ENCODE measurements at places on chromosomes 3 and 15.

DNA sequence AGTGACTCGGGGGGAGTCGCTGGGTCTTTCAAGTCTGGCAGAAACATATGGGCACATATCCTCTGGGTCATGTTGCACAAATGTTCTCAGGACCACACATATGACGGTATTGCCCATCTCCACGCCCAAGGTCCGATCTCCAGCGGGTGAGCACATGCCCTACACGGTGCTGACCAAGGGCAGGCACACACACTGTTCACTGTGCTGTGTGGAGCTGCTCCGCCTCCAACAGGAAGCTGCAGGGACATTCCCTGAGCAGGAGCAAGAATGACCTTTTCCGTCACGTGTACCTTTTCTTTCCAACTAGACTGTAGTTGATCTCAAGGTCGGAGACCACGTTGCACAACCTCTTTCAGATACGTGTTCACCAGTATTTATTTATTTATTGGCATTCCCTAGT, 41.7 kb upstream of the B3GNT5 start:
- DNase-seq, result no peak

DNA sequence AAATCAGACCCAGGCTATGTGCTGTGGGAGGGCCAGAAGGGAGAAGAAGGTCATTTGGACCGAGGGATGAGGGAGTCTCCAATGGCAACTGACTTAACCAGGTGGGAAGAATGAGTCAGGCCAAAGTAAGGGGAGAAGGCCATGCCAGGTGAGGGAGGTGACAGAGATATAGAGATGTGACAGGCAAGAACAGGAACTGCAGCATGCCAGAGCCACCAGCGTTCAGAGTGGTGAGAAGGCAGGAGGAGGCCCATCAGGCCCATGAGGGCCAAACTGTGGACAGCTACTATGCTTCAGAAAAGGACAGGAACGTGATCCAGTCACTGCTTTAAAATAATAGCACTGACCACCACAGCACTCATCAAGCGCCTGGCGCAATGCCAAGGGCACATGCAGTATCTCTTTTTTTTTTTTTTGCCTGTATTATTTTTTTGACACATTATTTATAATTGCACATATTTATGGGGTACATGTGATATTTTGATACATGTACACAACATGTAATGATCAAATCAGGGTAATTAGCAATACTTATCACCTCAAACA, 154.3 kb upstream of the IGF1R start:
- no peak for DNase-seq

- no peak for DNase-seq
These were observed 13.2 kb downstream of the SIDT1 start for GRCh38 chr3:113545594-113545993.

DNA sequence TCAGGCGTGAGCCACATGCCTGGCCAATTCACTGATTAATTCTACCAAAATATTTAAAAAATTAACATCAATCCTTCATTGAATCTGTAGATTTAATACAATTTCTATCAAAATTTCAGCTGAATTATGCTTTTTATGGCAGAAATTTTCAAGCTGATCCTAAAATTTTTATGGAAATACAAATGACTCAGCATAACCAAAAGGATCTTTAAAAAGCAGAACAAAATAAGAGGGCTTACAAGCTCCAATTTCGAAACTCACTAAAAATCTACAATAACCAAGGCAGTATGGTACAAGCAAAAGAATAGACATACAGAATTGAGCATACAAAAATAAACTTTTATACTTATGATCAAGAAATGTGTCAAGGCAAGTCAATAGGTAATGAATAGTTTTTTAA, 180.4 kb upstream of the CTNNB1 start:
- no peak for DNase-seq

GRCh38 chr3:111837112-111837511, 22.0 kb upstream of the PHLDB2 start:
- DNase-seq, result no peak

All from H1 (cell line).